Left colon (tissue), 2 donors: ENCODE measurements at places on chromosomes 6 and 20.

DNA sequence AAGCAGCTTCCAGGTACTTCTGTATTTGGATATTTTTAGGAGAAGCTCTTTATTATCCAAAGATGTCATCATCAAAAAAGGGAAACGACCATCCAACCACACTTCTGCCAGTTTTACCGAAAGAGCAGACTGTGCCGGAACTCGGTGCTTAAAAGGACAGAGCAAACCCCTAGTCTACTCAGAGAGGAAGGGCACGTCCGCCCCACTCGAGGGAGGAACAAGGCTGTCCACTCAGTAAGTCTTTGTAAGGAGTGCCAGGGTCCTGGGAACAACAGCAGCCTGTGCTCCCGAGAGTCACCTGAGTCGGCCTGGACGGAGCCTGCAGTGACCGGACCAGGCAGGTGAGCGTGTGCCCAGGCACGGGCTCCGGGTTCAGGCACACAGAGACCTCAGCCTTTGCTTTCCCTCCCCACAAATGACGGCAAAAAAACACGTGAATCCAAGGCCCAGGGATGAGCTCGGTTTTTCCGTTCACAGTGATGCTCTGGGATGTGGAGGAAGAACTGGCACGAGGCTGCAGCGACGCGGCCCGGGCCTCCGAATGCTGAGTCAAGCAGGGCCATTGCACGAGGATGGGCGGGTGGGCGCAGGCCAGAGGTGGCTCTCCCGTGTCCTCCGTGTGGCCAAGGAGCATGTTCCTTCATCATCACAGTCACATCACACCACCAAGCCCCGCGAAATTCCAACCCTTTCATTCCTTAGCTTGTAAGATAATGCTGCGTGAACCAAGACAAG, 17.4 kb upstream of the SLCO4A1 start:
- no peak for DNase-seq

DNA sequence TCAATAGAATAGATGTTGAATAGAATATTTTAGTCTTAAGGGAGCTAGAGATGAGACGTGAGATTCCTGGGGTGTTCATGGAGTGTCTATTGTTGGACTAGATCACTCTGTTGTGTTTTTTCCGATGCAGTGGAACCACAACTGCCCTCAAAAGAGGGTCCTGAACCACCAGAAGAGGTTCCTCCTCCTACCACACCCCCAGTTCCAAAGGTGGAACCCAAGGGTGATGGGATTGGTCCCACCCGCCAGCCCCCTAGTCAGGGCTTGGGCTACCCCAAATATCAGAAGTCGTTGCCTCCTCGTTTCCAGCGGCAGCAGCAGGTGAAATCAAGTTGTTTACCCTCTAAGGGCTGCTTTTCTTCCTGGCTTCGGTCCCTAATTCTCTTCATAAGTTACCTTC, 8.5 kb downstream of the PRRC2A start:
- no peak for DNase-seq

- DNase-seq, result peak; percentile 23
Measured at GRCh38 chr20:22717466-22717865, 133.1 kb upstream of the FOXA2 start.

DNA sequence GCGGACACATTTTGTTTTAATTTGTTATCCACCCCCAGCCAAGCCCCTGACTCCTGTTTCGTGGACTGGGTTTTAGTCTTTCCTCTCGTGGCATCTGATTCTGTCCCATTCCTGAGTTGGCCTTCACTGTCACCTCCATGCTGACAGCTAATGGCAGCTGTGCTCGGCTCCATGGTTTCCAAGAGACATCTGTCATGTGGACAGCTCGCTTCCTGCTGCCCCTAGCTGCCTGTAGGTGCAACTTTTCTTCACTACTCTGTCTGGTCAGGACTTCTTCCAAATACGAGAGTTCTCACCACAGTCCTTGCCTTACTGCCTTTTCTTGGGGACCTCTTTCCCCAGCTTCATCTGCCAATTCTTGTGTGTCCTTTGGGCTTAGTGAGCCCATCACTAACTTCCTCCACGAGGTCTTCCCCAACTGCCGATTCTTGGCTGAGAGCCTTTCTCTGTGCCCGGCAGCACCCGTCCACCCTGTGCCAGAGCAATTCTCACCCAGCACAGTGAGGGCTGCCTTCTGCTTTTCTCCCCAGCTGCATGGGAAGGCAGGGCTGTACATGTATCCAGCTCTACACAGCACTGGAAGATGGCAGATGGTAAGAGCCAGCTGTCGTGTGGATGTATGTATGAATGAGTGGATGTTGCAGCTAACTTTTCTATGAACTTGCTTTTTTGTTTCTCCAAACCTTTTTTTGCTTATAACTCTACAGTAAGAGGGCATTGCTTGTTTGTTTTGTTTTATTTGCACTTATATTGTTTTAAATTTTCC, 140.4 kb downstream of the F13A1 start:
- no peak for DNase-seq

DNA sequence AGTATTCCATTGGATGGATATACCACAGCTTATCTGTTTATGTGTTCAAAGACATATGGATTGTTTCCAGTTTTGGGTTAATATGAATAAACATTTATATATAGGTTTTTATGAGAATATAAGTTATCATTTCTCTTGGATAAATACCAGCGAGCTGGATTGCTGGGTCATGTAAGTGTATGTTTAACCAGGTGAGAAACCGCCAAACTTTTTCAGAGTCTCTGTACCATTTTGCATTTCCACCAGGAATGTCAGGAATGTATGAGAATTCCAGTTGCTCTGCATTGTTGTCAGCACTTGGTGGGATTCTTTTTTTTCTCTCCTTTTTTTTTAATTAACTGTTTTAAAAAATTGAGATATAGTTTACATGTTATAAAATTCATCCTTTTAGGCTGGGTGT, 52.1 kb downstream of the PHF20 start:
- DNase-seq, result no peak
